ENCODE measurements at places on chromosomes 2 and 18.

DNA sequence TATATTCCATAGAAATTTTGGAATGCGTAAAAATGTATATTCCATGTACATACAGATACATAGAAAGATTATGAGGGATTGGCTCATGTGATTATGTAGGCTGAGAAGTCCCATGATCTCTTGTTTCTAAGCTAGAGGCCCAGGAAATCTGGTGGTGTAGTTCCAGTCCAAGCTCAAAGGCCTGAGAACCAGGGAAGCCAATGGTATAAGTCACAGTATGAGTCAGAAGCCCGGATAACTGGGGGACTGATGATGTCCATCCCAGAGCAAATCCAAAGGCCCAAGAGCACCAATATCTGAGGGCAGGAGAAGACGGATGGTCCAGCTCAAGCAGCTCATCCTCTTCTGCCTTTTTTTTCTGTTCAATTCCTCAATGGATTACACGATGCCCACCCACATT is 385.0 kb upstream of the KLHL29 start:
- DNase-seq = no peak

- DNase-seq = no peak
Measured at GRCh38 chr18:31274931-31275330, 43.0 kb upstream of the DSG1 start.

GRCh38 chr2:217789736-217790181 is 213.0 kb downstream of the TNS1 start:
- no peak for DNase-seq

DNA sequence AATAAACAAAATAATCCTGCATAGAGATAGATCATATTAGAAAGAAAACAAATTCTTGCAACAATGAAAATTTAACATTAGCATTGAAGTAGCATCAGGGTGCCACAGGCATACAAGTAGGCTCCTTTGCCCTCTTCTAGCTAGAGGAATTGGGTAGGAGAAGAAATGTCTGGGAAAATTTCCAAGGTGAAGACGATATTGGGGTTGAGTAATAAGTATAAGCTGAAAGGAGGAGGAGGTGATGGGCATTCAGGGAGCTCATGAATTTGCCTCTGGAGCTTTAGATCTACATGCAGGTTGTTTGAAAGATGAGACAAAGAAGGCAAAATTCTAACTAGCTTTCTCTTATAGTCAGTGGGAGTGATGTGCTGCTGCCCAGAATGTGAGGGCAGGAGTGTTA is 504.9 kb downstream of the CCDC85A start:
- DNase-seq = no peak

DNA sequence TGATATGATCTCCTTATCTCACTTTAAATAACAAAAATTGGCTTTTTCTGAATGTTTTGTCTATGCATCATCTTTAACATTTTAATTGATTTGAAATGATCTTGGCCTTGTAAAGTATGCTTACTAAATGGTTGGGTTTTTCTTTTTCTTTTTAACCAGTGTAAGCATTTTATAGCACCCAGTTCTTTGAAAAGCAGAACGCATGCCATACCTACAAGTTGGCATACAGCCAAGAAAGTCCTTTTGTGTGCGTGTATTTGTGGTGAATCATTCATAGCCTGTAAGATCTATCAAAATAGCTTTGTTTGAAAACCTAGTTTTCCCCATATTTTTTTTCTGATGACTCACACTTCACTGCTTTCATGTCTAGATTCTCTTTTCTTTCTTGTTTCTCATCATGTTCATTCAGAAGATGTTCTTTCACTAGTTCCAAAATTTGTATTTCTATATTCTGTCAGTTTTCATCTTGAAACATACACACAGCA is 4.1 kb upstream of the VRK2 start:
- DNase-seq = no peak

GRCh38 chr2:205802065-205802464 is 119.8 kb downstream of the NRP2 start:
- no peak for DNase-seq

DNA sequence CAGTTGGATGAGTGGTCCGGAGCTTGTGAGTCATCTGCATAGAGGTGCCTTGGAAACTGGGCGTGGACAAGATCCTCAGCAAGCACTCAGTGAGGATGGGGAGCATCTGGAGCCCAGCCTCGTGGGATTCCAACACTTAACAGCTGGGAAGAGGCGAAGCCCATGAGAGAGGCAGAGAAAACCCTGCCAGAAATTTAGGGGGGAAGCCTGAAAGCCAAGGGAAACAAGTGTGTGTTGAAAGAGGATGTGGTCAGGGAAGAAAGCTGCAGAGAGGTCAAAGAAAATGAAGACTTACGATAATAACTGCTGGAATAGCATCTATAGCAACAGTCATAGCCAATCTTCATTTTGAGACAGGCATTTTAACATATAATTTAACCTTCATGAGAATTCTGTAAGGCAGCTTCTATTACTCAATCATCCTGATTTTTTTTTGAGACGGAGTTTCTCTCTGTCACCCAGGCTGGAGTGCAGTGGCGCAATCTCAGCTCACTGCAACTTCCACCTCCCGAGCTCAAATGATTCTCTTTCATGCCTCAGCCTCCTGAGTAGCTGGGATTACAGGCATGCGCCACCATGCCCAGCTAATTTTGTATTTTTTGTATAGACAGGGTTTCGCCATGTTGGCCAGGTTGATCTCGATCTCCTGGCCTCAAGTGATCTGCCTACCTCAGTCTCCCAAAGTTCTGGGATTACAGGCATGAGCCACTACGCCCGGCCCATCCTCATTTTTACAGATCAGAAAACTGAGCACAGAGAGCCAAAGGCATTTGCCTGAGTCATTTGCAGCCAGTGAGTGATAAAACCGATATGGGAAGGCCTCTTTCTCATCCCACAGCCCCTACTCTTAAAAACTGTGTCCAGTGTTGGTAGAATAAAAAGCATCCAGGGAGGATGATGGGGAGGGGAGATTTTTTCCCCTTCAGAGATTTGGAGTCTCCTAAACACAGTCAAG is 214.4 kb upstream of the EPAS1 start:
- DNase-seq = no peak

DNA sequence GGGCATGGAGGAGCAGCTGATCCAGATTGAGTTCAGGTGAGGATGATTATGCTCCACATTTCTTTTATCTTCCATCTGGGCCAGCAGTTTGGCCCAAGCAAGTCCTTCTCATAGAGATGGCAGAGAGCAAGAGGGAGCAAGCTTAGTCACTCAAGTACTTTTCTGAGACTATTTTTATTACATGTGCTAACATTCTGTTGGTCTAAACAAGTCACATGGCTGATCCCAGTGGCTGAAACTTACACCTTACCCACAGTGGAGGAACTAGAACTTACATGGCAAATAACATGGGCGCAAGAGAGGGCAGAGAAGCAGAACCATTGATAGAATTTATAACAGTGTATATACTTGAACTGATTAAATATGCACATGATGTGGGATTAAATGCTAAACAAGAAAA is 105.7 kb downstream of the KYNU start:
- no peak for DNase-seq

DNA sequence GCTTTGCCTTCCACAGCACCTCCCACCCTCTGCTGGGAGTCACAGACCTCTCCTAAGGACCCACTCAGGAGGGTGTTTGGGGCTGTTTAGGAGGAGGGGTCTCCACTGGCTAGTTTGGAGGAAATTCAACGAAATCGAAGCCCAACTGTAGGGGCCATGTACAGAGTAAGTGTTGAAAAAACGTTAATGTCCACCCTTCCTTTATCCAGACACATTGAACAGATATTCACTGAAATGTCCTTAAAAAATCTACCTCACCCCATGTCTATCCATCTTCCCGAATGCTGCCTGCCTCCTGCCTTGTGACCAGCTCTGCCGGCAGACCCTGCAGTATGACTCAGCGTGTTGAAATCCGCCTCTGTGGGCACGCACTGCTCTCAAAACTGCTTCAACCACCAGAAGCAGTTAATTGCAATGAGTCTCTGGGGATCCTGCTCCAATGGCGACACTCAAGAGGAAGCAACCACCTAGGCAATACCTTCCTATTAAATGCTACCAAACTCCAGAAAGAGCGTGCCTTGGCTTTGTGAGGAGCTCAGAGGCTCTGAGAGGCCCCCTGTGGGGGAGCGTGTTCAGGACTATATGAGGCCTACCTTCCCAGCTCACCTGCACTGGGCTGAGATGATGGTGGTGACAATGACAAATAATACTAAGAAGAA is 61.4 kb upstream of the RTN4 start:
- no peak for DNase-seq

GRCh38 chr2:237455764-237456163 is 31.3 kb upstream of the MLPH start:
- DNase-seq = no peak

DNA sequence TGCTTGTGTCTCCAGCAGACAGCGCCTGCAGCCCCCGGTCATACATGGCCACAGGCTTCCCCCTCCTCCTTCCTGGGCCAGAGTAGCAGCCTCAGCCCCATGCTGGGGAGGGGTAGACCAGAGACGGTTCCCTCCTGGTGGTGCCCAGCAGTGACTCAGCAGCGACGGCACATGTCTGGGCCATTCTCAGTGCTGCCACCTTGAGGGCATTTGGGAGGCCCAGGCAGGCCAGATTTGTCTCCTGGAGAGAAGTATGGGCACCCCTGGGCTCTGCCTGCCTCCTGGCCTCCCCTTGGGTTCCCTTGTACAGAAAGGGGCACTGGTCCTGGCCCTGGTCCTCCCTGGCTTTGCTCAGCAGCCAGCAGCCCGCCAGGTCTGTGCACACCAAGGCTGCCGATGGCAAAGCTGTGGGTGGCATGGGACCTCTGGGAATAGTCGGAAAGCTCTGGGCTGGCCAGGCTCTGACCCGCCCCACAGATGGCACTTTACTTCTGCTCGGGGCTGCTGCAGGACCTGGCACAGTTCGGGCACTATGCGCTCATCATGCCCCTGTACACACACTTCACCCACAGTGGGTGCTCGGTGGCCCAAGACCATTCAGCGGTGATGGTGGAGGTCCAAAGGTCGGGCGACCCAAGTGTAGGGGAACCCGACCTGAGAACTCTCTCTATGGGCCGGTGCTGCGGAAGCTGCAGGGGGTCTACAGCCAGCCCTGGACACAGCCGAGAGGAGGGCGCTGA is 11.4 kb upstream of the ALPI start:
- DNase-seq = peak; percentile 30

- DNase-seq = no peak
Measured at GRCh38 chr2:95312543-95313201, 15.5 kb downstream of the KCNIP3 start.

DNA sequence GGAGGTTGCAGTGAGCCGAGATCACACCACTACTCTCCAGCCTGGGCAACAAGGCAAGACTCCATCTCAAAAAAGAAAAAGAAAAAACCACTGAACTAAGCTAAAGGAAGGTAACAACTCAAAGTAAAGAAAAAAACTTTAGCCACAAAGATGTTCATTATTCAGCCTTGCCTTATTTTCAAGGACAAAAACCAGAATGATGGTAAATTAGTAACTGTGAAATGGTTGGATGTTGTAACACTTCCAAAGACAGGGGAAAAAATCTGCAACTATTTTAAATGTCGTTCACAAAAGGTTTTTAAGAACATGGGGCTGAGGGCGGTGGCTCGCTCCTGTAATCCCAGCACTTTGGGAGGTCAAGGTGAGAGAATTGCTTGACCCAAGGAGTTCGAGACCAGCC is 10.1 kb downstream of the ADAM17 start:
- no peak for DNase-seq

DNA sequence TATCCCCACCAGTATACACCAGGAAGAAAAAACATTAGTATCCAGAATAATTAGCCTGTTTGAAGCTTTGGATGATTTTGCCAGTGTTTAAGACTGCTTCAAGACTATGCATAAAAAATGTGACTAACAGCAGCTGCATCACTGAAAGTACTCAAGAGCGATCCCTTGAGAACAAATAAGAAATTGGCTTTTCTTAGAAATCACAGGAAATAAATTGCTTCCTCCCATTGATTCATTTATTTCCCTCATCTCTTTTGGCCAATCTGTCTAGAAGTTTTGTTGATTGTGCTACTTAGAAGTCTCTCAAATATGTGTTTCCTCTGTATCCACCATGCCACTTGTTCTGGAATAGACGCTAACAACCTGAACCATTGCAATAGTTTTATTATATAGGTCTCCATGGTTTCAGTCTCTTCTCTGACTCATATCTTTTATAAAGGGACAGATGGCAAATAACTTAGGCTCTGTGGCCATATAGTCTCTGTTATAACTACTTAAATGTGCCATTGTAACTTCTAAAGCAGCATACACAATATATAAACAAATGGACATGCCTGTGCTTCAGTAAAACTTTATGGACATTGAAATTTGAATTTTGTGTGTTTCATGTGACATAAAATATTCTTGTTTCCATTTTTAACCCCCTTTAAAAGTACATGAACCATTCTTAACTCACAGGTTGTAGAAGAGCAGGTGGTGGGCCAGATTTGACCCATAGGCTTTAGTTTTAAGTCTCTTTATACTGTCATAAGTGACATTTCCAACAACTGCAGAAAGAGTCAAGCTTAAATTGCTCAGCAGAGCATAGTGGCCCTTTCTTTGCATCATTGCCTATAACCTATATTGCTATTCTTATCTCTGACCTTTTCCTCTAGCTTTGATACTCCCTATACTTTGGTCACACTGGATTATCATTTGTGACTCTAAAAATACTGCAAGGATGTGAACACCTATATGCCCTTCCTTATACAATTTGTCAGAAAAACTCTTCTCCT is 123.9 kb downstream of the MC4R start:
- no peak for DNase-seq

DNA sequence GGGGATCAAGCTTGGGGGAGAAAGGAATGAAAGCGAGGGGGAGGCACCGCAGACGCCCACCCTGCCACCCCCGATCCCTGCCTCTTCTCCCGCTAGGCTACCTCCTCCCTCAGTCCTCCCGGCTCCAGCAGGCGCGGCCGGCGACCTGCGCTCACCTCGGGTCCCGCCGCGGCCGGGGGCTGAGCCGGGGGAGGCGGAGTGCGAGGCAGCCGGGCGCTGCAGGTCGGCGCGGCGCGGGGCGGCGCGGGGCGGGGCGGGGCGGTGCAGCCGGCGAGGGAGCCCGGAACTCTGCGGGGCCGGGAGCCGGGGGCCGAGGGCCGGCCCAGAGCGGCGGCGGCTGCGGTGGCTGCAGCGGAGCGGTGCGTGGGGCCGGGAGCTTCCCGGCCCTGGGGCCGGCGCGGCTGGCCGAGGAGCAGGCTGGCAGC is 477 bp downstream of the ACVR1 start:
- DNase-seq = no peak

GRCh38 chr2:111161971-111162370 is 41.3 kb downstream of the BCL2L11 start:
- no peak for DNase-seq

DNA sequence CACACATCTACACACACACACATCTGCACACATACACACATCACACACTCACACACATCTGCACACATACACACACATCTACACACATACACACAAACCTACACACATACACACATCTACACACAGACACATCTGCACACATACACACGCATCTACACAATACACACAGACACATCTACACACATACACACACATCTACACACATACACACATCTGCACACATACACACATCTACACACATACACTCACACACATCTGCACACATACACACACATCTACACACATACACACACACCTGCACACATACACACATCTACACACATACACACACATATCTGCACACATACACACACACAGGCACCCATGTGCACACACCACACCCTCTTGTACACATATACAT is 400 bp upstream of the PRLH start:
- no peak for DNase-seq

- no peak for DNase-seq
Measured at GRCh38 chr18:67421651-67422050, 94.9 kb downstream of the DSEL start.

GRCh38 chr18:76055578-76055977 is 439.5 kb downstream of the ZNF516 start:
- DNase-seq = no peak

GRCh38 chr2:108946442-108946841 is 42.6 kb downstream of the EDAR start:
- DNase-seq = no peak
